ENCODE measurements at places on chromosomes 6 and 20. TPM values are rescaled to one million over a fixed set of nuclear protein-coding genes. Genes with fewer than 3 reads are reported as not detected.

NTSR1 gene
- 0.07 TPM for total RNA-seq

HTR1E gene
- total RNA-seq: 0.10 TPM

THEMIS gene
- total RNA-seq: 0.19 TPM

COL11A2 gene
- total RNA-seq: 0.27 TPM

ADA gene
- 8.4 TPM for total RNA-seq

SLC52A3 gene
- 7.5 TPM for total RNA-seq

ZBP1 gene
- 0.19 TPM for total RNA-seq
